ENCODE measurements at places on chromosomes 4 and X. TPM values are rescaled to one million over a fixed set of nuclear protein-coding genes. Genes with fewer than 3 reads are reported as not detected.

RENBP gene
- not detected for total RNA-seq

PNCK gene
- 0.07 TPM for total RNA-seq

TEX13B gene
- 0.08 TPM for total RNA-seq

ZNF280C gene
- total RNA-seq: 3.7 TPM

USP26 gene
- not detected for total RNA-seq

Measured in A549 treated with dexamethasone at 1 μM for 4 hours (cell line).